ENCODE measurements at places on chromosomes 11 and 22. TPM values are rescaled to one million over a fixed set of nuclear protein-coding genes. Genes with fewer than 3 reads are reported as not detected.

DNA sequence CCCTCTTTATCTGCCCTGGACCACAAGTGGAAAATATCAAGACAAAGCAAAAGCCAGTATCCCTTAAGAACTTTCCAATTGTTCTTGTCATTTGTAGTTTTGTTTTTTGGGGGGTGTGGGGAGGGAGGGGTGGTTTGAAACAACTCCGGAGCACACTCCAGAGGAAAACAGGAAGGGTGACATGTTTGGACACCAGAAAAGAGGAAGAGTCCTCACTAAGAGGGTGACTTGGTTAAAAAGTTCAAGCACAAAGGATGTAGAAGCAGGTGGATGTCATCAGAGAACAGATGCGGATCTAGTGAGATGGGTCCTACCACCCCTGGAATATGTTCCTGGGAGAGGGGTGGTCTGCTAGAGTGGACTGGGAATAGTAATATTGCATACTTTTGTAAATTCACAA lies 25.8 kb downstream of the ADAMTS8 start:
- no peak for DNase-seq
- H3K36me3 ChIP-seq = no peaks in the 10 kb centered on the region
- H3K27ac ChIP-seq = no peak overlapping the region

DNA sequence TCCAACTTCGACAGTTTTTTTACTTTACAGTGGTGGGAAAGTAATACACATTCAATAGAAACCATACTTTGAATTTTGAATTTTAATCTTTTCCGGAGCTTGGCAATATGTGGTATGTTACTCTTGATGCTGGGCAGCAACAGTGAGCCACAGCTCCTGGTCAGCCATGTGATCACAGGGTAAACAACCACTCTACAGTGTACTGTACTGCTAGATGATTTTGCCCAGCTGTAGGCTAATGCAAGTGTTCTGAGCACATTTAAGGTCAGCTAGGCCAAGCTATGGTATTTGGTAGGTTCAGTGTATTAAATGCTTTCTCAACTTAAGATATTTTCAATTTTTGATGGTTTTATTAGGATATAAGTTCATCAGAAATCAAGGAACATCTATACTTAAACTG lies 48.7 kb upstream of the GRIK4 start:
- H3K27me3 ChIP-seq = no peaks in the 10 kb centered on the region
- H3K4me1 ChIP-seq = no peaks in the 10 kb centered on the region
- peaks cover 26% of the 10 kb centered on the region for H3K36me3 ChIP-seq
- DNase-seq = no peak

DNA sequence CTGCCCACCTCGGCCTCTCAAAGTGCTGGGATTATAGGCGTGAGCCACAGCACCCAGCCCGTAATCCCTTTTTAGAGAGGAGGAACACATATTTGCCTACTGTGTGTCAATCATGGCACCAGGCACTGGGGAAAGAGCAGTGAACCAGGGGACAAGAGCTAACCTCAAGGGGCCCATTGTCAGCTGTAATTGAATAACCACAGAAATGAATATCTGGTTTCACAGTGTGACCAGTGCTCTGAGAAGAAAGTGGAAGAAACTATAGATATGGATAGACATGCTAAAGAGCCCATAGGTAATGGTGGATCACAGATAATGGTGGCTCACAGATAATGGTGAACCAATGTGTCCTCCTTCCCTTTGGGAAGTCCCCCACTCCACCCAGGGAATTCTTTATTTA lies 8.6 kb upstream of the KCTD14 start:
- H3K36me3 ChIP-seq = no peaks in the 10 kb centered on the region
- H3K4me3 ChIP-seq = no peak overlapping the region
- H3K4me1 ChIP-seq = no peaks in the 10 kb centered on the region

DNA sequence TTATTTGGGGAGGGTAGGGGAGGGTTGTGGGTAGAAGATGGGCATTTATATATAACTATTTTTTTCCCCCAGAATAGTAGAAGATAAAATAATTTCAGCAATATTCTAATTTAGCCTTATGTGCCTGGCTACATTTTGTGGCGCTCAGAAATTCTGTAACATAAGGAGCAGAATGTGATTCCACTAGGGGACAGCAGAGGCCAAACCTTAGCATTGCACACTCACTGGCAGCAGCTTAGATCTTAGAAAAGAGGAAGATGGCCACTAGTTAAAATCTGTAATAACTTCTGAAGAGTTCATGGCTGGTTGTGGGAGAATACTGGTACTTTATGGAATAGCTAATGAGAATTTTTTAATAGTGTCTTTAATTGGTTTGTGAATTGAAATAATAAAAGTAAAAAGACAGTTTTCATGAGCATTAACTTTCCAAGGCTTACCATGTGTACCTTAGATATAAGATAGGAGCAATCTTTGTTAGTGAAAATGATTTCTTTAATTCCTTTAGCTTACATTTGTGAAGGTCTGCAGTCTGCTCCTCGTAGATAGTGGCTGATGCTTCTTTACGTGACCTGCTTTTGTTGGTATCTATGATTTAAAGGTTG lies 33.1 kb downstream of the DDX10 start:
- peaks cover 31% of the 10 kb centered on the region for H3K36me3 ChIP-seq
- no peaks in the 10 kb centered on the region for H3K27me3 ChIP-seq
- no peak overlapping the region for H3K27ac ChIP-seq
- DNase-seq = peak; percentile 5
- no peak overlapping the region for H3K4me3 ChIP-seq

GRCh38 chr11:8201644-8202365 lies 33.0 kb upstream of the RIC3 start:
- peaks cover 4% of the 10 kb centered on the region for H3K27me3 ChIP-seq
- H3K4me3 ChIP-seq = no peak overlapping the region
- H3K4me1 ChIP-seq = no peaks in the 10 kb centered on the region
- no peak overlapping the region for H3K27ac ChIP-seq
- no peaks in the 10 kb centered on the region for H3K36me3 ChIP-seq
- no peak for DNase-seq

DNA sequence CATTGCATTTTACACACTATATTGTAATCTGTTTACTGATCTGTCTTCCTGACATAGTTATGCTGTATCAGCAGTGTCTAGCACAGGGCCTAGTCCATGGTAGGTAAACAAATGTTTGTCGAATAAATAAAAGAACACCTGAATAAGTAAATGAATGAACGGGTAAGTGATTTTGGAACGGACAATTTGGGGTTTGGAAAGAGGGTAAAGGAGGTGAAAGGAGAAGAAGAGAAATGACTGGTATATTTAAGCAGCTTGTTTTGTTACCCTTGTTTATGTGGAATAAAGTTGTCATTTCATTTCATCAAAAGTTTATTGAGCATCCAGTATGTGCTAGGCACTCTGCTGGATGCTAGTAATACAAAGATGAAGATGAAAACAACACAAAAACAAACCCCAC lies at the start of gene HEPN1:
TSS of gene HEPN1 (plus strand) at position 301 of the 400 bp plus-strand sequence.
- H3K27me3 ChIP-seq = peaks cover 10% of the 10 kb centered on the region
- no peak within 1 kb of the TSS for H3K4me3 ChIP-seq

GRCh38 chr11:90223248-90223585 lies 368 bp upstream of the CHORDC1 start:
- peak overlapping the region; percentile 93 for H3K27ac ChIP-seq
- H3K4me1 ChIP-seq = peaks cover 46% of the 10 kb centered on the region
- H3K36me3 ChIP-seq = peaks cover 29% of the 10 kb centered on the region

- no peak overlapping the region for H3K27ac ChIP-seq
- no peak for DNase-seq
- H3K27me3 ChIP-seq = peaks cover 5% of the 10 kb centered on the region
- H3K36me3 ChIP-seq = no peaks in the 10 kb centered on the region
Measured at GRCh38 chr11:134583397-134583990, 171.5 kb upstream of the B3GAT1 start.

- H3K27ac ChIP-seq = no peak overlapping the region
- no peaks in the 10 kb centered on the region for H3K36me3 ChIP-seq
- no peaks in the 10 kb centered on the region for H3K4me1 ChIP-seq
- no peaks in the 10 kb centered on the region for H3K27me3 ChIP-seq
- no peak overlapping the region for H3K4me3 ChIP-seq
Measured at GRCh38 chr22:29780748-29781676, 13.8 kb downstream of the UQCR10 start.

DNA sequence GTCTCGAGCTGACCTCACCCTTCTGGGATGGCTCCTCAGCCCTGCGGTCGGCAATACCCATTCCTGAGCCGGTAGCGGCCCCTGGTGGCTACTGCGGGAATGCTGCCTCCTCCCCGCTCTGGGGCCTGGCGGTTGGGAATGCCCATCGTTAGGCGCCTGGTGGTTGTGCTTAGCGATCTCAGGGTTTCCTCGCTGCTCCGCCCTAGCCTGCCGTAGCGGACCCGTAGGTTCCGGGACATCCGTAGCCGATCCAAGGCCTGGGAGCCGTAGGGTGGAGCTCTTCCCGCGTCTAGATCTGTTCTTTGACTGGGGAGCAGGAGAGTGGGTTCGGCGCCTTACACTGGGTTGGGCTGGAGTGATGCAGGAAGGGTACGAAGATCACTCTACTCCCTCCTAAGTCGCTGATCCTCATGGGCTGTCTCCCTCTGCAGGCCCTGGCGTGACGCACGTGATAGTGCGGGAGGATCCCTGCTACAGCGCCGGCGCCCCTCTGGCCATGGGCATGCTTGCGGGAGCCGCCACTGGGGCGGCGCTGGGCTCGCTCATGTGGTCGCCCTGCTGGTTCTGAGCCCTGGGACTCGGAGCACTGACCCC lies 14.8 kb downstream of the PLEKHB1 start:
- H3K27ac ChIP-seq = no peak overlapping the region
- H3K36me3 ChIP-seq = no peaks in the 10 kb centered on the region
- no peak overlapping the region for H3K4me3 ChIP-seq
- H3K4me1 ChIP-seq = no peaks in the 10 kb centered on the region
- peak; percentile 76 for DNase-seq
- H3K27me3 ChIP-seq = no peaks in the 10 kb centered on the region

- H3K4me3 ChIP-seq = no peak overlapping the region
- no peaks in the 10 kb centered on the region for H3K4me1 ChIP-seq
- H3K27me3 ChIP-seq = no peaks in the 10 kb centered on the region
- H3K36me3 ChIP-seq = no peaks in the 10 kb centered on the region
- no peak overlapping the region for H3K27ac ChIP-seq
- DNase-seq = no peak
Measured at GRCh38 chr11:11349870-11350337, 3.1 kb downstream of the CSNK2A3 start.

DNA sequence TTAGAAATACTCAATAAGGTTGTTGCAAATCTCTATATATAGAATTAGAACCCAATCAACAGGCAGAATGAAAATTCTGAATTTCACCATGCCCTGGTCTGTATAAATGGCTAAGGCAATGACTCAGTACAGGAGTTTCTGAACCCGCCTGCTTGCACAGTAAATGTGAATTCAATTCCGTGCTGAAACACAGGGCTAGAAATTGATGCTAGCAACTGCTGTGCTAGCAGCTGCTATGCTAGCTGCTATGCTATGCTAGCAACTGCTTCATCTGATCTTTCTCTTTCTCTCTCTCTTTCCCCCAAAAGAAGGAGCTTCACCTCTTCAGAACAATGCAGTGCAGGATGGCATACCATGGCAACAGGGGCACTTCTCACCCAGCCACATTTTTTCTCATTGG lies 9.7 kb upstream of the OR52J3 start:
- no peak overlapping the region for H3K4me3 ChIP-seq
- DNase-seq = no peak
- no peaks in the 10 kb centered on the region for H3K4me1 ChIP-seq
- H3K36me3 ChIP-seq = no peaks in the 10 kb centered on the region
- H3K27me3 ChIP-seq = no peaks in the 10 kb centered on the region

GRCh38 chr11:81853791-81854190 lies 879.9 kb downstream of the FAM181B start:
- no peak overlapping the region for H3K4me3 ChIP-seq
- no peak overlapping the region for H3K27ac ChIP-seq
- peaks cover 5% of the 10 kb centered on the region for H3K27me3 ChIP-seq
- no peaks in the 10 kb centered on the region for H3K4me1 ChIP-seq

- H3K36me3 ChIP-seq = no peaks in the 10 kb centered on the region
- H3K27ac ChIP-seq = peak overlapping the region; percentile 31
- H3K4me3 ChIP-seq = no peak overlapping the region
- H3K27me3 ChIP-seq = peaks cover 29% of the 10 kb centered on the region
- no peak for DNase-seq
Measured at GRCh38 chr22:46545086-46545792, 7.8 kb upstream of the CELSR1 start.

DNA sequence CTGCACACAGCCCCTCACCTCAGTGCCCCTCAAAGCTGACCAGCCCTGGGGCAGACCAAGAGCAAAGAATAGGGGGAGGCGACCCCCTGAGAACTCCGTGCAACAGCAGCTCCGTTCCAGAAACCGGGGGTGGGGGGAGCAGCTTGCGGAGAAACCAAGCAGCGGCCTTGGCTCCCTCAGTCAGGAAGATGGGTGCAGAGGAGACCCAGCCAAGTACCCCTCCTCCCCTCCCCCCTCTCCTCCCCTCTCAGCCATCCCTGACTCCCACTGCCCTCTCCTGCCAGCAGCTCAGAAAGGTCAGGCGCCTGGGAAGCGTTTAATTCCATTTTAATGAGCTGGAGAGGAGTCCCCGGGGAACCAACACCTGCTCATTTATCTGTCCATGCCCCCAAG lies 78.9 kb downstream of the PDE2A start:
- no peaks in the 10 kb centered on the region for H3K36me3 ChIP-seq
- peaks cover 40% of the 10 kb centered on the region for H3K27me3 ChIP-seq
- no peak overlapping the region for H3K4me3 ChIP-seq
- DNase-seq = no peak

DNA sequence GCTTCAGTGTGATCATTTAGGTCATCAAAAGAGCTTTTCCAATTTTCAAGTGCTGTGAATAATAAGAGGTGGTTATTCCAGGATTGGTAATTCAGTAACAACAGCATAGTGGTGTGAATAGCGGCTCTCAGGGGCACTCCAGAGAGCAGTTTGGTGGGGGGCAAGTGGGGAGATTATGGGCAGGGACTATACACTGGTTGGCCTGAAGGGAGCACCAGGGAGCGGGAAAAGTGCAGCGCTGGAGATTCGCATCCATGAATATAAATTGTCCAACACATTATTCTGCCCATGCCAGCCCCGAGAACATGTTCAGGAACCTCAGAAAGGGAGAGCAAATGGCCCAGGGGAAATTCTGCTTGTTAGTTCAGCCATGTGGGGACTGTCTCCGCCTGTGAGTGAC lies 37.9 kb downstream of the OR6Q1 start:
- H3K27ac ChIP-seq = no peak overlapping the region
- no peak overlapping the region for H3K4me3 ChIP-seq
- no peaks in the 10 kb centered on the region for H3K36me3 ChIP-seq
- no peak for DNase-seq

POLR3H gene
- 52.0 TPM for total RNA-seq

C22orf42 gene
- not detected for total RNA-seq

KRTAP5-4 gene
- total RNA-seq = not detected

TSGA10IP gene
- not detected for total RNA-seq

NPTXR gene
- 1.2 TPM for total RNA-seq

SYNGR1 gene
- not detected for total RNA-seq

PHF21B gene
- total RNA-seq = not detected

TP53AIP1 gene
- total RNA-seq = not detected

All from activated T-helper 1 cell treated with anti-CD3 and anti-CD28 coated beads, Interleukin-12 subunit alpha, Interleukin-12 subunit beta, Interleukin-2, Interleukin-4 antibody, amounts not matched to agents 30 ng/mL and 10 ng/mL and 1 ng/mL, durations not matched to agents 14 hours and 24 hours and 36 hours (primary cell).